ENCODE measurements at places on chromosomes 4 and X. TPM values are rescaled to one million over a fixed set of nuclear protein-coding genes. Genes with fewer than 3 reads are reported as not detected.

The CLDN22 gene
- not detected for total RNA-seq

The GAGE13 gene
- not detected for total RNA-seq

The CXCL10 gene
- 3.3 TPM for total RNA-seq

The APEX2 gene
- total RNA-seq, result 12.0 TPM

The PLK4 gene
- total RNA-seq, result 16.9 TPM

The TEX13C gene
- not detected for total RNA-seq

The SRPX gene
- 22.0 TPM for total RNA-seq

The CCDC149 gene
- 14.8 TPM for total RNA-seq

The CSAG3 gene
- not detected for total RNA-seq

The MGAT4D gene
- total RNA-seq, result not detected

The HAND2 gene
- total RNA-seq, result 0.35 TPM

The PDE6B gene
- 29.0 TPM for total RNA-seq

The TIGD4 gene
- 2.2 TPM for total RNA-seq

The AFP gene
- 34.0 TPM for total RNA-seq

The GAGE12J gene
- total RNA-seq, result not detected

The RENBP gene
- 13.3 TPM for total RNA-seq

The SPON2 gene
- 49.7 TPM for total RNA-seq

The F8A3 gene
- total RNA-seq, result 5.4 TPM

The SHROOM2 gene
- 20.1 TPM for total RNA-seq

The STPG2 gene
- 1.4 TPM for total RNA-seq

The SFRP2 gene
- total RNA-seq, result 12.3 TPM

The CENPVL3 gene
- 0.70 TPM for total RNA-seq

The SRPK3 gene
- 15.1 TPM for total RNA-seq

The PPBP gene
- 26.9 TPM for total RNA-seq

The SNCA gene
- 80.4 TPM for total RNA-seq

The AKAP14 gene
- not detected for total RNA-seq

The TCEAL2 gene
- 1.8 TPM for total RNA-seq

The ARMCX6 gene
- total RNA-seq, result 43.2 TPM

The ABLIM2 gene
- total RNA-seq, result 11.1 TPM

The LRCH2 gene
- total RNA-seq, result 9.5 TPM

The H2BW2 gene
- total RNA-seq, result not detected

The APLN gene
- total RNA-seq, result 2.8 TPM

The PALLD gene
- 180 TPM for total RNA-seq

The ANK2 gene
- 114 TPM for total RNA-seq

The KCNIP4 gene
- 17.5 TPM for total RNA-seq

The JAKMIP1 gene
- total RNA-seq, result 0.70 TPM

The LPAR4 gene
- total RNA-seq, result 9.1 TPM

The MAGEA1 gene
- total RNA-seq, result not detected

The EFNB1 gene
- total RNA-seq, result 94.4 TPM

The BRCC3 gene
- total RNA-seq, result 13.1 TPM

The TLL1 gene
- 4.1 TPM for total RNA-seq

The MAP7D2 gene
- total RNA-seq, result 0.93 TPM

The INTS6L gene
- total RNA-seq, result 17.3 TPM

The PABPC5 gene
- total RNA-seq, result 5.2 TPM

The MAGEE1 gene
- total RNA-seq, result 5.0 TPM

The MAGEB1 gene
- not detected for total RNA-seq

The GPC3 gene
- total RNA-seq, result 823 TPM

The RELL1 gene
- 65.0 TPM for total RNA-seq

The EDA2R gene
- 0.58 TPM for total RNA-seq

Measured in metanephros (tissue), 2 donors.